ENCODE measurements at places on chromosomes 11 and 22.

DNA sequence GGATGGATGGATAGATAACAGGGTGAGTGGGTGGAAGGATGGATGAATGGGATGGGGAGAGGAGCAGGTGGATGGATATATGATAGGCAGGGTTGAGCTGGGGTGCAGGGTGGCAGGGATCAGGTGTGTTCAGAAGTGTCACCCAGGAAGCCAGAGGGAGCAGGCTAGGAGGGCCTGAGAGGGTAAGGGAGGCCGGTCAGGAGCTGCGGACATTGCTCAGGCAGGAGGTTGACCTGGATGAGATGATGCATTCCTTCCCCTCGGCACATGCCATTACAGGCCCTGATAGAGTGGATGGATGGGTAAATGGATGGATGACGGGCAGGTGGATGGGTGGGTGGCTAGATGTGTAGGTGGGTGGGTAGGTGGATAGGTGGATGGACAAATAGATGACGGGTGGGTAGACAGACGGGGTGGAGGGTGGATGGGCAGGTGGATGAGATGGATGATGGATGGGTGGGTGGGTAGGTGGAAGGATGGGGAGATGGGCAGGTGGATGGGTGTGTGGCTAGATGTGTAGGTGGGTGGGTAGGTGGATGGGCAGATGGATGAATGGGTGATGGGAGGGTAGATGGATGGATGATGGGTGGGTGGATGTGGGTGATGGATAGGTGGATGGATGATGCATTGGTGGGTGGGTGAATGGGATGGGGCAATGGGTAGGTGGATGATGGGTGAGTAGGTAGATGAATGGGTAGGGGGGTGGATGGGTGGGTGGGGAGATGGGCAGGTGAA is 8.0 kb downstream of the DHCR7 start:
- DNase-seq = no peak

- DNase-seq = no peak
Observed at GRCh38 chr11:105719073-105719822, 109.4 kb downstream of the GRIA4 start.

DNA sequence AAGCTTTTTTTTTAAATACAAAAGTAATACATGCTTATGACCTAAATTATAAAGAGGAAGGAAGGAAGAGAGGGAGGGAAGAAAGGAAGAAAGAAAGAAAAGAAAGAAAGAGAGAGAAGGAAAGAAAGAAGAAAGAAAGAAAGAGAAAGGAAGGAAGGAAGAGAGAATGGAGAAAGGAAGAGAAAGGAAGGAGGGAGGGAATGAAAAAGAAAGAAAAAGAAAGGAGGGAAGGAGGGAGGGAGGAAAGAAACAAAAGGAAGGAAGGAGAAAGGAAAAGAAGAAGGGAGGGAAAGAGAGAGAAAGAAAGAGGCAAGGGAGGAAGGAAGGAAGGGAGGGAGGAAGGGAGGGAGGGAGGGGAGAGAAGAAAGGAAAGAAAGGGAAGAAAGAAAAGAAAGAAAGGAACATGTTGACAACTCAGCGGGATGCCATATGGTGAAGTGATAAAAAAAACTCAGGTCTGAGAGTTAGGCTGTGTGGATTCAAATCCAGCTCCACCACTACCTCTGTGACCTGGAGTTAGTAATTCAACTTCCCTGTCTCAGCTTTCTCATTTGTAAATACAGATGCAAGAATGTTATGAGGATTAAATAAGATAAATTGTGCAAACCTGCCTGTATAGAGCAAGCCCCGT is 9.6 kb upstream of the EED start:
- DNase-seq = no peak

DNA sequence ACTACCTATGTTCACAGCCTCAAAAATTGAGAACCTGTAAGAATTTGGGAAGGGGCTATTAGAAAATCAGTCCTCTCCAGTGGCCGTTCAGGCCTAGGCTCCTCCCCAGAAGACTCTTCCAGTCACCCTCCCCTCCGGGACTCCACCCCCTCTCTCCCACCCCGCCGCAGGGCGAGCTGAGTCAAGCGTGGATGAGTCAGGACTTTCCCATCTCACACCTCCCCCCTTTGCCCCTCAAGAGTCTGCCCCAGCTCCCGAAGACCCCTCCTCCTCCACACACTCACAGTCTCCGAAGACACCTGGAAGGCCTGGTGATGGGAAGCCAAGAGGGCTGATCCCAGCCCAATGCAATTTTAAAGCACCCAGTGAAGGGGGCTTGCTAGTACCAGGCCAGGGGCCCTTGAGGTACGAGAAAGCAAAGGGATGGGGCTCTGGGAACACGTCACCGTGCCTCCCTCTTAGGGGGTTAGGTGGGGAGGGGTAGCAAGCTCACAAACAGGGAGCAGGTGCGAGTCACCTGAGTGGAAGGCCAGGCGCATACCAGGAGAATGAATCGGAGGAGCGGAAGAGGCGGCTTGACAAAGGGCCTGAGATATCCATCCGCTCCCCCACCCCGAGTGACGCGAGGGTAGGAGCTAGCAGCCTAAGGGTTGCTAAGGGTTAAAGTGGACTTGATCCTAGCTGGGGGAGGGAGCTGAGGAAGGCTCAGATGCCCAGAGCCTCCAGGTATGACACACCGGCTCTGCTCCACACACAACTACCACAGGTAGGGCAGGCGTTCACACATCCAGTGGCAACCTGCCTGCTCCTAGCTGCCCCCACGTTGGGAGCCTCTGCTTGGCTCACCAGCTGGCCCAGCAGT is 13.6 kb downstream of the BCL9L start:
- DNase-seq = peak; percentile 56

GRCh38 chr11:83545494-83546260 is 259.5 kb upstream of the CCDC90B start:
- no peak for DNase-seq

- no peak for DNase-seq
Observed at GRCh38 chr22:47177334-47177815, 414.9 kb downstream of the TBC1D22A start.

- DNase-seq = no peak
Observed at GRCh38 chr11:79381036-79381435, 59.8 kb downstream of the TENM4 start.

DNA sequence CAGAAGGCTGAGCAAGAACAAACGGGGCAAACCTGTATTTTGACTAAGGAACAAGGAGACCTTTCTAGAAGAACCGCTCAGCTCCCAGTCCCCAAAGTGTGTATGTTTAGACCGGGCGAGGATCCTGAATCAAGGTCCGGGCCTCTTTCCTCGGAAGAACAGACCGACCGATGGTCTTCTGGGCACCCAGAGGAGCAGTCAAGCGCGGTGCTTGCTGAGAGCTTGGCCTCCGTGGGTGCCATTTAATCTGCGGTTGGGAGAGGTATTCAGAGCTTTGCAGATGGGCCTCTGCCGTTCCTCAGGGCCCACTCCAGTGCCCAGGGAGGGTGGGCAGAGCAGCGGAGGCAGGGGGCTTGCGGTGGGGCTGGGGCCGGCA is 26.5 kb upstream of the ATXN10 start:
- no peak for DNase-seq

DNA sequence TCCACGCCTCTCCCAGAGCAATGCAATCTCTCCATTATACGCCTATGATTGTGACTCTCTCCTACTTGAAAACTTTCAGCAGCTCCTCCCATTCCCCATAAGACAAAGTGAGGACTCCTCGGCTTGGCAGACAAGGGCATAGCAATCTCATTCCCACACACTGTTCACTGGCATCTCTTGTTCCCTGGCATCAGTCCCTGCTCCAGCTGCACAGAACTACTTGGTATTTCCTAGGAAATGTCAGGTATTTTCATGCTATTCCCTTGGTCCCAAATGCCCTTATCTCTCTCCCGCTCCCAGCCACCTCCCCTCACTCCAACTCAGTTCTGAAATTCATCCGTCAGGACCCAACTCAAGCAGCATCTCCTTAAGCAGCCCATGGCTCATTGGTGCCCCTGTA is 28.4 kb downstream of the TMPRSS5 start:
- no peak for DNase-seq

DNA sequence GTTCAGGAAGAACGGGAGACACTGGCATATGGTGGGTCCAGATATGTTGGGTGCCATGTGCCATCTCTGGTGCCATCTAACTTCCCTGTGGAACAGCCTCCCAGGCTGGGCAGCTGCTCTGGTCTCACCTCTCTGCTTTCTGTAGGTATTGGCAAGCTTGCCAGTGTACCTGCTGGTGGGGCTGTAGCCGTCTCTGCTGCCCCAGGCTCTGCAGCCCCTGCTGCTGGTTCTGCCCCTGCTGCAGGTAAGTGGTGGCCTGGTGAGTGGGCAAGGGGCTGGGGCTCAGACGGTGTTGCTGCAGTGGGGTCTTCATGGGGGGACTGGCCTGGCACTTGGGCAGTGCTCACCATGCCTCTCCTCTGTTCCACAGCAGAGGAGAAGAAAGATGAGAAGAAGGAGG is 2.6 kb downstream of the RPLP2 start:
- DNase-seq = no peak

GRCh38 chr11:13338427-13339069 is 61.0 kb downstream of the BMAL1 start:
- DNase-seq = no peak

DNA sequence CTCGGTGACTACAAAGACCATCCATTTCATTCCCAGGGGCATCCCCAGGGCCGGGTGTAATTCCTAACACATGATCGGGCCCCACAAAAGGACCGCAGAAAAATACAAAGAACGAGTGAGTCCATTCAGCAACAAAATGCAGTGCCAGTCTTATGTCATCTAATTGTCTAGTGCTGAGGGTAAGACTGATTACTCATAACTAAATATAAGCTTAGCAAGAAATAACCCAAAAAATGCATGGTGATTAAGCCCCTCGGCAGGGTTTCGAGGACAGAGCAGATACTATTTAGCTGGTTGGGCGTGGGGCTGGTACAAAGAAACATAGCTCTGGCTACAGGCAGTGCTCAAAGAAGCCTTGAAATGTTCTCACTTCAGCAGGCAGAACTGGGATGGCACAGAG is 1078.9 kb downstream of the OPCML start:
- DNase-seq = no peak

DNA sequence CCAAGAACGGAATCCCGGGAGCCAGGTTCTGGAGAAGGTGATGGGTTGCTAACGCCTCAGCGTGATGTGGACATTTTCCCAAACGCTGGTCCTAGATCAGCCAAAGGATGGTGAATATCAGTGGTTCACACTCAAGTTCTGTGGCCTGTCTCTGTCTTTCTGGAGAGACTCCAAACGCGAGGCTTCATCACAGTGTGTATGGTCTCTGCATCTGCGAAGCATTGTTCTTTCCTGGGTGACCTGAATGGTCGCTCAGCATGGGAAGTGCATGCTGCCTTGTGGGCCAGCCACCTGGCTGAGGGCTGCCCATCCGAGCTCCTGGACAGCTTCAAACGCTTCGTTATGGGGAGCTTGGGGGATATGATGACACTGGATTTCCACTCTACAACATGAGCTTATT is 810.0 kb downstream of the TBC1D22A start:
- no peak for DNase-seq

- no peak for DNase-seq
Observed at GRCh38 chr11:121212536-121213361, 79.8 kb upstream of the SC5D start.

DNA sequence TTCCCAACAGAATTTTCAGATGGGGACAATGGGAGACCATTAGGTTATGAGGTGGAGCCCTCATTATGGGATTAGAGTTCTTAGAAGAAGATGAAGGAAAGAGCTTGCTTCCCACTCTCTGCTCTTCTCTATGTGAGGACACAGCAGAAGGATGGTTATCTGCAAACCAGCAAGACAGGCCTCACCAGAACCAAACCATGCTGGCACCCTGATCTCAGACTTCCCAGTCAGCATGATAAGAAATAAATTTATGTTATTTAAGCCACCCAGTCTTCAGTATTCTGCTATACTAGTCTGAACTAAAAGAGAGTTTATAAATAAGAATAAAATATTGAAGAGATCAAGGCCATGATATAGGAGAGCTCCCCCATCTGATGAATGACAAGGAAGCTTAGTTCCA is 946.3 kb upstream of the CCDC90B start:
- no peak for DNase-seq

DNA sequence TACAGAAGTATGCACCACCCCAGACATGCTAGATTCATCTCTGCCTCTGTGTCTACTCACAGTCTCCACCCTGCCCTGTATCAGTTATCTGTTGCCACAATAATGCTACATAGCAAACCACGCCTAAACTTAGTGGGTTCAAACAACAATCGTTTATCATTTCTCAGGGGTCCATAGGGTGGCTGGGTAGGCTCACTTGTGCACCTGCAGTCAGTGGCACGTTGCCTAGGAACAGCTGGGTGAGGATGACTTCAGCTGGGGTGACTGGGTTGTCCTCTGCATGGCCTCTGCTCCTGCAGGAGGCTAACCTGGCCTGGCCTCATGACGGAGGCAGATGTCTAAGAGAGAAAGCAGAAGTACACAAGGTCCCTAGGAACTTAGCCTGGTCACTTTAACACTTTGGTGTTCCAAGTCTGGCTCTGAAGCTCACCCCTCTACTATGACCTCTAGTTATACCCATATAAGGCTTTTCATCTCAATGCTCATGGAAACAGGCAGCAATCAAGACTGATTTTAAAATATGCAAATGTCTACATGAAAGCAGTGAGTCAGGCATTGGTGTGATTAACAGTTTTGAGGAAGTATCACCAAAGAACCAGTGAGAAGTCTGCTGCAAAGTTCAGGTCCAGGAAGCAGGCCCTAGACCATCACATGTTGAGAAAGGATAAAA is 10.7 kb downstream of the OLFML1 start:
- DNase-seq = no peak

- no peak for DNase-seq
Observed at GRCh38 chr11:8531312-8531711, 62.7 kb downstream of the STK33 start.

DNA sequence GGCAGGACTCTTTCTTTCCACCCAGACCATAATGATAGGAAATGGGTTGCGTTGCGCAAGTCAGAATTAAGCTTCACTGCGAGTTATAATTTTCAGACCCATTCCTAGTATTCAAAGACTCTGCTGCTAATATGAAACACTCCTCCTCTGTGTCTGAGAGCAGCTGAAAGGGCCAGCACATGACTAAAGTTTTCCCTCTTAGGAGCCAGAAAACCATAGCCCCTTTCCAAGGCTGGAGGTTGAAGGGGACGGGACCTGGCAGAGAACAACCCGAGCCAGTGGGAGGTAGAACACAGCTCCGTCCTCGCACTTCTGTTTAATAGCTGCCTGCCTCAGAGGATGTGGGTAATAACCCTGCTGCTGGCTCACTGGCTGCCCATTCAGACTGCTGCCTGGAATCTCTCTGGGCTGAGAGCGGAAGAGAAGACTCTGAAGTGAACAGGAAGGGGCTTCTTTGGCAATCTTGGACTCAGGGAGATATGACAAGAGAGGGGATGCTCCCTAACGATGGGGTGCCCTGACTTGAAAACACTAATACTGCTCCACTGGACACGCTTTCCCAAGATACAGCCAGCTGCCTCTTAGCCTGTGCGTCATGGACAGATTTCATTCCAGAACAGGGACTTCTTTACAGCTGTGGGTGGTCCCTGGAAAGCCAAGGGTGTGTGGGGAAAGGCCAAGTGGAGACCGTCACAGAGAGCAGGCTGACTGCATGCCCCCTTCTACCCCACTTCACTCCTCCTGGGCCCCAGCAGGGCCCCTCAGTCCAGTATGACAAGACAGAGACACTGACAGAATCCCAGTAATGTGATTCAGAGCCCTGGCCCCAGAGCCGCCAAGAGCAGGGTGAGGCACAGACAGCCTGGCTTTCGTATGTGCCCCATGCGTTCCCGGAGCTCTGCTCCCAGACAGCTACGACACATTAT is 156.9 kb downstream of the FEZ1 start:
- no peak for DNase-seq

Data from T-helper 2 cell (primary cell).